ENCODE measurements at places on chromosomes 3 and 15. TPM values are rescaled to one million over a fixed set of nuclear protein-coding genes. Genes with fewer than 3 reads are reported as not detected.

- peak; percentile 66 for DNase-seq
These were observed 20.8 kb downstream of the COL6A6 start for GRCh38 chr3:130537673-130538304.

DNA sequence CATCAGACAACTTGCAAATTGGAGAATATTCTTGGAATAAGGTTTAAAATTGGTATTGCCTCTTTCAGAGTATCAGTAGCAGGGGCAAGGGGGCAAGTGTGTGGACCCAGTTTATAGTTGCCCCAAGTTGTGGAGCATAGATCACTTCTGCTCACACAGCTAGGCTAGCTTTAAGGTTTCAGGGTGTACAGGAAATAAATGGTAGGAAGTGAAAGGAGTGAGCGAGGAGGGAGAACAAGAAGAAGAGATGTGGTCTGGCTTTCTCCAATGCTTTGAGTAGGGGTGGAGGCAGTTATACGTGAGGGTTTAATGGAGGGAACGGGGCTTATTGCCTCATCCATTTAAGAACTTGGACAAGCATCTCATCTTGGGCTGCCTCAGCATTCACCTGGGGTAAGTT is 290.0 kb upstream of the CFAP20DC start:
- no peak for DNase-seq

DUOXA2 gene
- polyA plus RNA-seq: not detected

- DNase-seq: no peak
These were observed 63.3 kb upstream of the TPM1 start for GRCh38 chr15:62979252-62979651.

Measured in muscle of back (tissue), 13 donors.